ENCODE measurements at places on chromosomes 12 and 14.

DNA sequence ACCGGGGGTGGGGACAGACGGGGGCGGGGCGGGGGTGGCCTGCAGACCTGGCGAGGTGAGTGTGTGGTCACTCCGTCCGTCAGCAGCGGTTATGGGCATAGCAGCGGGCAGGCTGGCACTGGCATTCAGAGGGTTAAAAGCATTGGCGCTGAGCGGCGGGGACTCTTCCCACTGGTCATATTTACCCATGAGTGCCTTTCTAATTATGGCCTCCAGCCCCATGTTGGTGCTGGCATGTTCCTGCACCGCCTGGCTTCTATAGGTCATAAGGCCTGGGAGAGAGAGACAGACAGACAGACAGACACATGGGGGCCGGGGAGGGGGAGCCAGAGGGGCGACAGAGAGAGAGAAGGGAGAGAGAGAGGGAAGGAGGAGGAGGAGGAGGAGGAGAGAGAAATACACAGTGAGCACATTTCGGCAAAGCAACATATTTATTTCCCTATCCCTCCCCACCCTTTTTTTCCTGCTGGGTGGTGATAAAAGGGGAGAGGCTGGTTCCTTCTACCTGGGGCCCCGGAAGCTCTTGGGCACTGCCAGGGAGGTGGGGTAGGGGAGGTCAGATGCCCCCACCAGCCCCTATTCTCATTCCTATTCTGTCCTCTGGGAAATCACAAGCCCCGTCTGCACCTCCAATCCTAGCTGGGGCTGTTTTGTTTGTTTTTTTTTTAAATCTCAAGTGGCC, 32.6 kb downstream of the RFLNA start:
- no peak overlapping the region for H3K4me3 ChIP-seq
- H3K36me3 ChIP-seq, result peaks cover 18% of the 10 kb centered on the region
- no peaks in the 10 kb centered on the region for H3K4me1 ChIP-seq
- H3K27ac ChIP-seq, result no peak overlapping the region
- H3K27me3 ChIP-seq, result no peaks in the 10 kb centered on the region

DNA sequence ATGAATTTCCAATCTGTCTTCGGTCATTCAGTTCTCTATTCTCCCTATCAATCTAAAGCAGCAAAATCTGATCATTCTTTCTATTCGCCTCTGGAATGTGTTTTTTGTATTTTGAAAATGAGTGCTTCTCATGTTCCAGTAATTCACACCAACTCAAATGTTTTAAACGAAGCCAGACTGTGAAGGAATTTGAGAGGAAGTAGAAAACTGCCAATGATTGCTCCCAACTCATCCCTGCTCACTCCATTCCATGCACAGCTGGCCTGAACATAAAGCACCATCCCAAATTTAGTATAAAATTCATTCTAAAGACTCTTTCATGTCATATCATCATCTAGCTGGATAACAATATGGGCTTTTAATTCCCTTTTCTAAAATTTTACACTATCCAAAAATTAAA, 123.8 kb downstream of the DUSP6 start:
- H3K4me3 ChIP-seq, result no peak overlapping the region
- no peak overlapping the region for H3K27ac ChIP-seq
- H3K36me3 ChIP-seq, result no peaks in the 10 kb centered on the region
- H3K27me3 ChIP-seq, result no peaks in the 10 kb centered on the region

- no peaks in the 10 kb centered on the region for H3K36me3 ChIP-seq
- no peak overlapping the region for H3K4me3 ChIP-seq
- H3K27me3 ChIP-seq, result no peaks in the 10 kb centered on the region
- no peak for DNase-seq
- H3K4me1 ChIP-seq, result no peaks in the 10 kb centered on the region
- H3K27ac ChIP-seq, result no peak overlapping the region
Measured at GRCh38 chr12:77032406-77032805, 33.0 kb downstream of the E2F7 start.

- no peaks in the 10 kb centered on the region for H3K4me1 ChIP-seq
- H3K27me3 ChIP-seq, result no peaks in the 10 kb centered on the region
- no peak overlapping the region for H3K27ac ChIP-seq
- no peaks in the 10 kb centered on the region for H3K36me3 ChIP-seq
- DNase-seq, result no peak
Measured at GRCh38 chr12:119204671-119205285, 26.0 kb downstream of the HSPB8 start.

Data from naive B cell (primary cell).